NCI-H1105 (cell line): ENCODE measurements at places on chromosomes 7 and 10.

DNA sequence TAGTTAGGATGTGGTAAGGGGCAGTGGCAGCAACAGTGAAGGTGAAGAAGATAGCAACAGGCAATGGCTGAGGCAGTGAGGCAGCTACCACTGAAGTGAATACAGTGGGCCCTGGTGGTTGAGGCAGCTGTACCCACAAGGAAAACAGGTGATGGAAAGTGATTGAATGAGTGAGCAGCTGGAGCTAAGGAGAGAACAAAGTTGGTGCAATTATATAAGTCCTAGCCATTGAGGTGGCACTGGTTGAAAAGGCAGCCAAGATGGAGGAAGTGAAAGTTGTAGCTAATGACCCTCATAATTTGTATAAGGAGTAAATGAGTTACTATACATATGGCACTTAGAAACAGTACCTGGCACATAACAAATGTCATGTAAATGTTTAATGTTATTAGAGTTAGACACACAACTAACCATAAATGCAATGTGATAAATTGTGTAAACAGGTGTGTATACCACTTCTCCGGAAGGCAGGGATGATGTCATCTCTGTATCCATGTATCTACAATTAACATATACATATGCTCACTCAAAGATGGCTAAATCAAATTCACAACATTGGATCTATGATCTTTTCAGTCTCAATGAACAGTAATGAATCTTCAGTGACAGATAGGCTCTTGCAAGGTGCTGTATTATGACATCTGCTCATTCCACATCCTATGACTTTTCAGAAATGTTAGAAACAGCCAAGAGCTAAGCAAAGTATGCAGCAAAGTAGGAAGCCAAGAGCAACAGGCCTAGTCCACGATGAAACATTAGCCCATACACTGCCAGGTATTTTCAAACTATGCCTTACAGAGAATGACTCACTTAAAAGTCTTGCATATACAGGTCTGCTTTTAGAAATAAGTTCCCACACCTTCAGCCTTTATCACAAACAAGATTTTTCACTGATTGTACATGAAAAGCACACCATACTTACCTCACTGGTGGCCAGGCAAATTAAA lies 10.7 kb downstream of the XPNPEP1 start:
- no peak for DNase-seq

- DNase-seq: no peak
Observed at GRCh38 chr10:104734433-104734832, 93.3 kb downstream of the SORCS3 start.

DNA sequence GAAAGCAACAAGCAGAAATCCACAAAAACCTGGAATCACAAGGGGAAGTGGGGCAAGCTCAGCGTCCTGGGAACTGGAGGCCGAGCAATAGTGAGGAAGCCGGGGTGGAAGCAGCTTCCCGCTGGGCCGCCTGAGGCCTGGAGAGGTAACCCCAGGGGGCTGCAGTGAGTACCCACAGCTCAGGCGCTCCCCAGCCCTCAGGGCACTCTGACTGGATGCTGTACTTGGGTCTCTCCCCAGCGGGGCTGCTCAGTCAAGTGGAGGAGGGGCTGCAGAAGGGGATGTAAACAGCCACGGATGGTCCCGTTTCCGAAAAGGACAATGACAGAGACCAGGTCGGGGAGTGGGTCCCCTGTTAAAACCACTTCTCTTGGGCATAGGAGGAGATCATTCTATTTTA lies 50.3 kb downstream of the SLIT1 start:
- no peak for DNase-seq

GRCh38 chr10:120022357-120022756 lies 129.8 kb downstream of the SEC23IP start:
- DNase-seq: no peak

DNA sequence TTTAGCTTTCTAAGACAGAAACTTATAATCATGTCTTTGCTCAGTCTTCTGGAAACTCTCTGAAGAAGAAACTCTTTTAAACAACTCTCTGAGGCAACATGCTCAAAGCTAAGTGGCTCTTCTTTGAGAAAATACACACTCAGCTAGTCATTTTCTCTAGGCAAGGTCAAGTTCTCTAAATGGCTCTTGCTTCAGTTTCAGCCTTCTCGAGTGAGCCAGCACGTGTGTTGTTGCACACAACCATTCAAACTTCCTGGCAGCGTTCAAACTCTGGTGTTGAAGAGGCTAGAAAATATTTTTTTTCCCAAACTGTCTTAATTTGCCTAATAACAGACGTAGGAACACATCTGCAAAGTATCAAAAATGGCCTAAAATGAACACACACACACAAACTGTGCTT lies 129.1 kb downstream of the THSD7A start:
- no peak for DNase-seq

- no peak for DNase-seq
Observed at GRCh38 chr7:48387932-48388331, 216.7 kb downstream of the ABCA13 start.

- DNase-seq: no peak
Observed at GRCh38 chr7:46864716-46865115, 717.2 kb downstream of the TNS3 start.

GRCh38 chr7:76261931-76262330 lies 40.5 kb upstream of the HSPB1 start:
- no peak for DNase-seq

DNA sequence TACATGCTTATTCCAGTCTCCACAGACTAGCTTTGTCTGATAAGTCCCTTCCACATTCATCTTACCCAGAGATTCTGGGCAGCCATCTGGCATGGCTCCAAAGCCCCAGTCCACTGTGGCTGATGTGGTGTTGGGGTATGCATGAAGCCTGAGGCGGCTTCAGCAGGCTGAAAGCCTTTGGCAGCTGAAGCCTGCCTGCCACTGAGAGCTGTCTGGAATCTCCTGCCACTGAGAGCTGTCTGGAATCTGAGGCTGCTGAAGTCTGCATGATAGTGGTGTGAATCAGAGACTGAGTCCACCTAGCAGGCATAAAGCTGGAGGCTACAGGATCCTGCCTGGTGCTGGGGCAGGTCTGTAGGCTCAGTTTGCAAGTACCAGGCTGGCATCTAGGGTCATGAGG lies 87.1 kb downstream of the DYNC1I1 start:
- DNase-seq: no peak

- DNase-seq: no peak
Observed at GRCh38 chr10:47077386-47077785, 166.2 kb downstream of the PTPN20 start.

- no peak for DNase-seq
Observed at GRCh38 chr10:123011987-123012386, 3.2 kb downstream of the ACADSB start.

DNA sequence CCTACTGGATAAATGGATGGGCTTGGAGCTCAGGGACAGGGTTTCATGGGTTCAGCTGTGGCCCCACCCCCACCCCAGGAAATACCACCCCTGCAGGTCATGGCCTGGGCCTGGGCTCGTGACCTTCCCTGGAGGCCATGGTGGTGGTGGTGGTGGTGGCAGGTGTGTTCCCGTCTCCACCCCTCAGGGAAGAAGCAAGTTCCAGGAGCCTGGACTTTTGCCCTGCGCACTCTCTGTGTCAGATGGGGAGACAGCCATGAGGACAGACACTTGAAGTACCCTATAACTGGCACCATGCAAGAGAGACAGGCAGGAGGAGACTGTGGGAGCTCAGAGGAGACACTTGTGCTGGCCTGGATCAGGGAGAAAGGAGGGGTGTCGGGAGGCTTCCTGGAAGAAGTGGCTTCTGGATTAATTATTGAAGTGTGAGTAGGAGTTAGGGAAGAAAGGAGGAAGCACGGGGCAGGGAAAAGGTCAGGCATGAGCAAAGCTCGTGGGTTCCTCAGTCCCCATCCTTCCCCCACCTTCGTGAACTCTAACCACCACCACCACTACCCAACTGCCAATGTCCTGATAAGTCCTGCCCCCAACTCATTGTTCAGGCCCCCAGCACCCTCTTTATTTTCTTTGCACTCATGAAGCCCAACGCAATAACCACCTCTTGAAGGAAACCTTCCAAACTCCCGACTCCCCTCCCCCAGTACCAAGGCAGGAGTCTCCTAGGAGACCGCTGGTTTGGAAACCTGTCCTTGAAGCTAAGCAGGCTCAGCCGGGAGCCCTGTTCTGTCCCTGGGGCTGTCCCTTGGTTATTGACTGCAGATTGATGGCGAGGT lies 8.9 kb downstream of the SH2B2 start:
- no peak for DNase-seq

DNA sequence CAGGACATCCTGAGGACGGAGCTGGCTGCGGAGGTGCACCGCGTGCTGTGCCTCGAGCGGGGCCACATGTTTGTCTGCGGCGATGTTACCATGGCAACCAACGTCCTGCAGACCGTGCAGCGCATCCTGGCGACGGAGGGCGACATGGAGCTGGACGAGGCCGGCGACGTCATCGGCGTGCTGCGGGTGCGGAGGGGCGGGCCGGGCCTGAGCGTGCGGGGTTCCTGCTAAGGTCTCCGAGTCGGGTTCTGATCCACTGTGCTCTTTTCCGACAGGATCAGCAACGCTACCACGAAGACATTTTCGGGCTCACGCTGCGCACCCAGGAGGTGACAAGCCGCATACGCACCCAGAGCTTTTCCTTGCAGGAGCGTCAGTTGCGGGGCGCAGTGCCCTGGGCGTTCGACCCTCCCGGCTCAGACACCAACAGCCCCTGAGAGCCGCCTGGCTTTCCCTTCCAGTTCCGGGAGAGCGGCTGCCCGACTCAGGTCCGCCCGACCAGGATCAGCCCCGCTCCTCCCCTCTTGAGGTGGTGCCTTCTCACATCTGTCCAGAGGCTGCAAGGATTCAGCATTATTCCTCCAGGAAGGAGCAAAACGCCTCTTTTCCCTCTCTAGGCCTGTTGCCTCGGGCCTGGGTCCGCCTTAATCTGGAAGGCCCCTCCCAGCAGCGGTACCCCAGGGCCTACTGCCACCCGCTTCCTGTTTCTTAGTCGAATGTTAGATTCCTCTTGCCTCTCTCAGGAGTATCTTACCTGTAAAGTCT lies 10.4 kb downstream of the ATG9B start:
- peak; percentile 16 for DNase-seq

DNA sequence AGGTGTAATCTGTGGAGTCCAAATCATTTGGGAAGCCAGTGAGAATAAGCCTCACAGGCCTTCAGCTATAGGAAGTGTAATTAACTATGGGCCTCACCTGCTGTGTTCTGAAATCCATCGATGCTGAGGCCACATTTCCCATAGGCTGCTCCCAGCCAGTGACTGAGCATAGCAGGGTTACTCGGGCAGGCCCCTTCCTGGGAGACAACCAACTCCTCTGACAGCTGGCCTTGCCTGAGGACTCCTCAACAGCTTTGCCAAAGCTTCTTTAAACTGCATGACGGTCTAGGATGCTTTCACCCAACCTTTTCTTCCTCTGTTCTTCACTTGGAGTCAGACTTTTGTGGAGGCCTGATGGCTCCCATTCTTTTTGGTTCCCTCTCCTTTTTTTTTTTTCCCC lies 63.8 kb upstream of the SMNDC1 start:
- DNase-seq: no peak

DNA sequence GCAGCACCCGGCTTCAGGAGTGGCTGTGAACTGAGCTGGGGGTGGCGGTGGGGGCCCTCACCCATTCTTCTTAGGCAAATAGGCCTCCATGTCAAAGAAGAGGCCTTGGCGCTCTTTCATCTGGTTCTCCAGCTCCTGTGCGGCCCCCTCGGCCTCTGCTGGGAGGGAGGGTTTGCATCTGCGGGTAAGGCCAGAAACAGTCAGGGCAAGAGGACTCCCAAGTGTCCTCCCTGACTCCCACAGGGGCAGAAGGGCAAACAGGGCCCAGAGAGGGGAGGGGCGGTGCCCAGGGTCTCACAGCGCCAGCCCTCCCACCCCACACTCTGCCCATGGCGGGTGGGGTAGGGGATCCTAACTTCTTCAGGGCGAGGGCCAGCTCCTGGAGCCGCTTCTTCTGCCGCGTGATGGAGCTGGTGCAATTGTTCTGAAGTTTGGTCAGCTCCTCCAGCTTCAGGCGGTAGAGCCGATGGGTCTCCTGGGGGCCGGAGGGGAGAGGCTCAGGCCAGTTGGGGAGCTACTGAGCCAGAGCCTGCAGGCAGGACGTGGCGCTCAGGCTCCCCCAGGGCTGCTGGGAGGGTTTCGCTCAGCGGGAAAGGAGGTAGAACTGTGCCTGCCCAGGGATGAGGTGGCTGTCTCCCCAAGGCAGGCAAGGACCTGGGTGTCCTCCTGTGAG lies 2.2 kb downstream of the TMEM120A start:
- DNase-seq: no peak

- no peak for DNase-seq
Observed at GRCh38 chr7:73701357-73701995, 18.0 kb downstream of the STX1A start.

DNA sequence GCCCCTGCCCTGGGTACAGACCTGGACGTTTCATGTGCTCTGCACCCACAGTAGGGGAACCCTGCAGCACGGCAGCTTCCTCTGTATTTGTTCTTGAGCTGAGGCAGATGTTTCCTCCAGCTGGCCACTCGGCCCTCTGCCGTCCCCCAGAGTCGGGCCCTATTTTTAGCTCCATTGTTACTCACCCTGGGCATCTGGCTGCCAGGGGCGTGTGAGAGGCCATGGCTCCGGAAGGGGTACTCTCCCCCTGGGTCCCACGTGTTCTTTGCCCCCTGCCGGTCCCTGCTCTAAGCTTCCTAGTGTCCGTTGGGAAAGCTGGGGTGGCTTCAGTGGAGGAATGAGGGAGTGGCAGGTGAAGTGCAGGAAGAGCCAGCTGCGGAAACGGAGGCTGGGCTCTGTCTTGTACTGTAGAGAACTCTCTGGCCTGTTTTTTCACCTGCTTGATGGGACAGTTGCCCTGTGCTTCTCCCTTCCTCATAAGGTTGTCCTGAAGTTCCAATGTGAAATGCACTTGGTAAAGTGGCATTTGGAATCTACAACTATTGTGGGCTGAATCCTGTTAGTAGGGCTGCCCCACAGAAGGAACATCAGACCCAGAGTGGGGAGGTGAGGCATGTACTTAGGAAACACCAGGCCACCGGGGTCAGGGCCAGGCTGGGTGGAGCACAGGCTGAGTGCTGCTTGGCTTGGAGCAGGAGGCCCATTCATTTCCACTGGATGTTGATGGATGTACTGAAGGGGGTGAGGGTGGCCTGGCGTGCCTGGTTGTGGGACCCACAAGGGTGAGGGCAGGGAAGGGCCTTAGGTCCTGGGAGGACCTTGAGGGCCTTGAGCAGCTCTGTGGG lies 30.6 kb downstream of the PALD1 start:
- DNase-seq: no peak

DNA sequence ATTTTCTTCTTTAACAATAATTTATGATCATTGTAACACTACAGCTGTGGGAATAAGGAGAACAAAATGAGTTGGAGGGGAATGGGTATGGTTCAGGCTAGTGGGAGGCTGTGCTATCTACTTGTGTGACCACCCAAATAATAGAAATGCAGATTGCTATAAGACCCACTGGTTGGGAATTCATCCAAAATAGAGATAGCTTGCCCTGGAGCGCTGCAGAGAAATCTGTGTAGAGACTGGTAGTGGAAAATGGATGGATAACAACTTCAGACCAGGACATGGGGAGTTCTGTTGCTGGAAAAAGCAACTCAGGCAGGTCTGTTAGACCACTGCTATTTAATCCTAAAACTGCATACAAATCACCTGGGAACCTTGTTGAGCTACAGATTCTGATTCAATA lies 137.1 kb upstream of the MKLN1 start:
- DNase-seq: no peak

- DNase-seq: no peak
Observed at GRCh38 chr7:113659416-113659815, 259.4 kb downstream of the PPP1R3A start.
